ENCODE measurements at places on chromosomes 16 and 17. TPM values are rescaled to one million over a fixed set of nuclear protein-coding genes. Genes with fewer than 3 reads are reported as not detected.

The DPEP3 gene
- total RNA-seq, result not detected

The HAP1 gene
- total RNA-seq, result 0.04 TPM

The PLK1 gene
- 36.8 TPM for total RNA-seq

The SLC5A10 gene
- total RNA-seq, result not detected

The SHISA9 gene
- not detected for total RNA-seq

- H3K27me3 ChIP-seq, result no peaks in the 10 kb centered on the region
- DNase-seq, result no peak
- peaks cover 16% of the 10 kb centered on the region for H3K4me1 ChIP-seq
- H3K27ac ChIP-seq, result no peak overlapping the region
- no peak overlapping the region for H3K4me3 ChIP-seq
These were observed 14.0 kb downstream of the CPSF4L start for GRCh38 chr17:73247726-73248125.

DNA sequence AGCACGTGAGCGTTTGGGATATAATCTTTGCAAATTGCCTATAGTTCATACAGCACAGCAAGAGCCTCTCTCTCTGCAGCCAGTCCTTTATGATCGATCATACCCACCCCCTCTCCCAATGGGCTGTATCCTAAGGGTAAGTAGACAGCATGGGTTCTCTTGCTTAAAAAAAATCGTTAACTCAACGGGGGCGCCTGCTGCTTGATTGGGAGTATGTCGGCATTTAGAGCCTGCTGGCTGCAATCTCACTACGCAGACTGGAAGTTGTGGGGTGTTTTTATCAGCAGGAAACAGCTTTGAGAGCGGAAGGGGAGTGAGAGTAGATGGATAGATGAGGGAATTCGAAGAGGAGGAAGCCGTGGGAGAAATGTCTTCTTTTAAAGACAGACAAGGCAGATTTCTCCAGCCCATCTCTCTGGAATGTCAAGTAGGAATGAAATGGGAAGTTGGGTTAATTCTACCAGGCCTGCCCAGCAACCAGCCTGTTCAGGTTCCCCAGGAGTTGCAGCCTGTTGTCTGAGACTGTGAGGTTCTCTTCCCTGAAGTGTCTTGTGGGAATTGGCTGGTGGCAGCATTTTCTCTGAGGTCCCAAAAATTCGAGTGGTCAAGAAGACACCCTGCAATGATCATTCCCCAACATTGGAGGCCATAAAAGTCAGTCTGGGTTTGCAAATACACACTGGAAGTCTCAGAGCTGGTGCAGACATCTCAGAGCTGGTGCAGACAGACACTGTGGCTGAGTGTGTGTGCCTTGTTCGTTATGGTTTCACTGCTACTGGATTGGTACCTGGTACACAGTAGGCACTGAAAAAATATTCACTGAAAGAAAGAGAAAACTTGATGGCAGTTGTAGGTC, 65.6 kb downstream of the PRKCB start:
- no peaks in the 10 kb centered on the region for H3K4me1 ChIP-seq
- DNase-seq, result no peak
- H3K36me3 ChIP-seq, result no peaks in the 10 kb centered on the region
- H3K27ac ChIP-seq, result no peak overlapping the region

The RNF157 gene
- total RNA-seq, result not detected

GRCh38 chr16:89723279-89724250, 2.2 kb downstream of the ZNF276 start:
- DNase-seq, result no peak
- H3K27me3 ChIP-seq, result no peaks in the 10 kb centered on the region
- H3K4me1 ChIP-seq, result peaks cover 22% of the 10 kb centered on the region

The ABCA8 gene
- total RNA-seq, result not detected

- H3K27ac ChIP-seq, result no peak overlapping the region
- H3K27me3 ChIP-seq, result no peaks in the 10 kb centered on the region
- no peak for DNase-seq
These were observed 3.1 kb downstream of the BEAN1 start for GRCh38 chr16:66430214-66430613.

- H3K27ac ChIP-seq, result no peak overlapping the region
- H3K36me3 ChIP-seq, result no peaks in the 10 kb centered on the region
- no peaks in the 10 kb centered on the region for H3K4me1 ChIP-seq
- H3K27me3 ChIP-seq, result no peaks in the 10 kb centered on the region
- no peak overlapping the region for H3K4me3 ChIP-seq
These were observed 9.0 kb downstream of the LRRC37B start for GRCh38 chr17:32016231-32016630.

DNA sequence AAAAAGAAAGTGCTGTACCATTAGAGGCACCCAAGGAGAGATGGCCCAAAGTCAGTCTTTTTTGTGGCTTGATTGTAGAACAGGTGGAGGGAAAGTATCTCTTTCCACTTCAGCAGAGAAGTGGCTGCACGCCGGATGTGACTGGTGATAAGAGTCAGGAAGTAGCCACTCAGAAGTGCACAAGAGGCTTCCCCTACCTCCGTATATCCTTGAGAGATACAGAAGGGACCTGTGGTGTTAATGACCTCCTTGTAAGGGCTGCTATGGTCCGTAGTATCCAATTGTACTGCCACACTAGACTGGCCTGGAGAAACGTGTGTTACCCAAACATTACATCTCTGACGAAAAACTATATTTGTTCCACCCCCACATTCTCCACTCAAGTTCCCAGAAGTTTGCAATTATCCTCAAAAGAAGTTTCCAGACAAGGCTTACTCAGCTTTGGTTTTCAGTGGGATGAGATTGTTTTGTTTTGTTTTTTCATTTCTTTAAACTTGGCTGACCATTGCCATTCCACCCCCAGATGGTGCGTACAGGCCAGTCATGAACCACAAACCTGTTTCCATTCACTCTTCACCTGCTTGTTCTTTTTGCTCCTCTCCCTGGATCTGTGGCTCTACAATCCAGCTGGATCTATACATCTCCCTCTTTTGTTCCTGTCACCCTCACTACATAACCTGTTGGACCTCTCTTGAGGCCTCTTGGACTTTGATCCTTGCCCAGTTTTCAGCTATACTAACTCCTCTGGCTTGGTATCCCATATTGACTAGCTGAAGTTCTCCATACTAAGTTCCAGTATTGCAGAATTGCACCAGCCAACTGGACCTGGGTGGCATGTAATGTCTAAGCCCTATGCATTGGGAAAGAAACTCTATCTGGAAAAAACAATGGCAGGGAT, 20.7 kb upstream of the MED13 start:
- H3K27ac ChIP-seq, result no peak overlapping the region
- no peak overlapping the region for H3K4me3 ChIP-seq
- DNase-seq, result no peak
- no peaks in the 10 kb centered on the region for H3K4me1 ChIP-seq
- no peaks in the 10 kb centered on the region for H3K27me3 ChIP-seq

The MSLN gene
- 0.47 TPM for total RNA-seq

- DNase-seq, result no peak
- no peaks in the 10 kb centered on the region for H3K36me3 ChIP-seq
- no peaks in the 10 kb centered on the region for H3K27me3 ChIP-seq
These were observed 99.4 kb upstream of the SDK2 start for GRCh38 chr17:73743518-73744201.

The MMP28 gene
- total RNA-seq, result not detected

DNA sequence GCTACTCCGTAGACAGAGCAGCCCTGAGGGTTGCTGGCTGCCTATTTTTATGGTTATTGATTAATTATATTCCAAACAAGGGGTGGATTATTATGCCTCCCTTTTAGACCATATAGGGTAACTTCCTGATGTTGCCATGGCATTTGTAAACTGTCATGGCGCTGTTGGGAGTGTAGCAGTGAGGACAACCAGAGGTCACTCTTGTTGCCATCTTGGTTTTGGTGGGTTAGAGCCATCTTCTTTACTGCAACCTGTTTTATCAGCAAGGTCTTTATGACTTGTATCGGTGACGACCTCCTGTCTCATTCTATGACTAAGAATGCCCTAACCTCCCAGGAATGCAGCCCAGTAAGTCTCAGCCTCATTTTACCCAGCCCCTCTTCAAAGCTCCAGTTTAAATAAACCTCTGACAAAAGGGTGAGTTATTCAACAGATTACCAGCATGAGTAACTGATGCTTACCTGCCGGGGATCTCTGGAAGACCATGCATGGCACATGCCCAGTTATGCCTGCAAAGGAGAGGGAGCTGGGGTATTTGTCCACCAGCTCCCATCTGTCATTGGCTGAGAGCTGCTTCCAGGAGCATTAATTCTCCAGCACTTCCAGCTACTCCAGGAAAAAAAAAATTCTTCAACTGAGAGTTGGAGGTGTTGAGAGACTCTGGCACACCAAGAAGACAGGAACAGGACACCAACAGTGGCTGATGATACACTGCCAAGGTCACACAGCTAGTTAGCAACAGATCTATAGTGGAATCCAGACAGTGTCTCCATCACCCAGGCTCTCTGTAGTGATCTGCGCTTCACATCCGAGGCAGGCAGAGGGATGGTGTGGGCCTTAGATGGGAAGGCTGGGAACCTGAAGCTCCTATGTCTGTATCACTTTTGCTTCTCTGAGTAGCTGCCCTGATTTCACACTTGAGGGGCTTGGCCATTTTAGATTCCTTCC, 36.6 kb upstream of the IL21R start:
- no peaks in the 10 kb centered on the region for H3K36me3 ChIP-seq
- no peak for DNase-seq
- no peak overlapping the region for H3K4me3 ChIP-seq
- H3K4me1 ChIP-seq, result peaks cover 7% of the 10 kb centered on the region
- no peaks in the 10 kb centered on the region for H3K27me3 ChIP-seq
